ENCODE measurements at places on chromosomes 1 and 21. TPM values are rescaled to one million over a fixed set of nuclear protein-coding genes. Genes with fewer than 3 reads are reported as not detected.

Gene OR6K6
- total RNA-seq: not detected

DNA sequence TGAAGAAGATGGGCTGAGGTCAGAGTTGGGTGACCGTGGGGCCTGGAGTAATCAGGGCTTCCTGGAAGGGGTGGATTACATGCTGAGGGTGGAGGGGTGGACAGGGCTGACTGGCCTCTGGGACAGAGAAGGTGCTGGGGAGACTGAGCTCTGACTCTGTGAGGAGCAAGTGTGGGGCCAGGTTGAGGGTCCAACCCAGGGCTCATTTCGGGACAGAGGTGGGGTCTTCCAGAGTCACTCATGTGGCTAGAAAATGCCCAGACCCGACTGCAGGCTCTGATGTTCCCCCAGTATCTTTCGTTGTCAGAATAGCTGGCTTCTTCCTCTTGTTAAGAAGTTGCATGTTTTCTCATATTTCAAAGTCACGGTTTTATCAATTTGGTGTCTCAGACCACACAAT is 311.8 kb downstream of the PTPRU start:
- DNase-seq: peak; percentile 34

DNA sequence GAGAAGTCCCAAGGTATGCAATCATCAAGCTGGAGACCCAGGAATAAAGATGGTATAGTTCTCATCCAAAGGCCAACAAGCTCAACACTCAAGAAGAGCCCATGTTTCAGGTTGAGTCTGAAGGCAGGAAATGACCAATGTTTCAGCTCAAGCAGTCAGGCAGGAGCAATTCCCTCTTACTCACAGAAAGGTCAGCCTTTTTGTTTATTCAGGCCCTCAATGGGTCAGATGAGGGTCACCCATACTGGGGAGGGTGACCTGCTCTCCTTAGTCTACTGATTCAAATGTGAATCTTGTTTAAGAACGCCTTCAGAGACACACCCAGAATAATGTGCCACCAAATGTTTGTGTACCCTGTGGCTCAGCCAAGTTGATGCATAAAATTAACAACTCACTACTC is 262.4 kb downstream of the USP25 start:
- DNase-seq: no peak

Gene NENF
- 39.3 TPM for total RNA-seq

DNA sequence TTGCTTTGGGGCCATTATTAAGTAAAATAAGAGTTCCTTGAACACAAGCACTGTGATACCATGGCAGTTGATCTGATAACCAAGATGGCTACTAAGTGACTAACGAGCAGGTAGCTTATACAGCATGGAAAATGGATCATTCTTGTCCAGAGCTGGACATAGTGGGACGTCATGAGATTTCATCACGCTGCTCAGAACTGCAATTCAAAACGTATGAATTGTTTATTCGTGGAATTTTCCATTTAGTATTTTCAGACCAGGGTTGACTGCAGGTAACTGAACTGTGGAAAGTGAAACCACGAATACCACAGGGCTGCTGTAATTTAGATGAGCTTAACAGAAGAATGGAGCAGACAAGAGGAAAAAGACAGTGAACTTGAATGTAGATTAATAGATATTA is 38.9 kb downstream of the CCDC18 start:
- DNase-seq: no peak

Gene GJA8
- not detected for total RNA-seq

DNA sequence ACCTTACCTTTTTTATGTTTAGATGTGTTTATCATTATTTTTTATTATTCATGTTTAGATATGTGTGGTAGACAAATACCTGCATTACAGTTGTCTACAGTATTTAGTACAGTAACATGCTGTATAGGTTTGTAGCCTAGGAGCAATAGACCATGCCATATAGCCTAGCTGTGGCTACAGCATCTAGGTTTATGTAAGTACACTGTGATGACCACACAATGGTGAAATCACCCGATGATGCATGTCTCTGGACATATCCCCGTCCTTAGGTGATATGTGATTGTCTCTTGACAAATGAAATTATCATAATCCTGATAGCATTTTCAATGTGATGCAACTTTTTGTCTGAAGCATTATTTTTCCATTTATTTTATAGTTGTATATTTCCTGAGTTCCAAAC is 121.2 kb downstream of the DISP1 start:
- DNase-seq: no peak

Gene SYPL2
- total RNA-seq: 0.14 TPM

Gene GRHL3
- 19.1 TPM for total RNA-seq

DNA sequence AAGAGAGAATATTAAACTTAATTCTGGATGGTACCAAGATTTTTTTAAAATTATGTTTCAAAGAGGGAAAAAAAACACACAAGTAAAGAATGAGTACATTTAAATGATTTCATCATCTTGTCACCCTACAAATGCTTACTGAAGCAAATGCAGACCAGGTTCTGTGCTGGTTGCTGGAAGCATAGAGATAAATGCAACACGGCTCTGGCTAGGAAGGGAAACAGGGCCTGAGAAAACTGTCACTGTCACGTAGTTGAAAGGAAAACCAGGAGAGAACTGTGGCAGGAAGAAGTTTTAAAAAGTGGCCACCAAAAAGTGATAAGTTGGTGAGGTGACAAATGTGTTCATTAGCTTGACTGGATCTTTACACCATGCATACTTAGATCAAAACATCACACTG is 336.9 kb upstream of the NFIA start:
- no peak for DNase-seq

Gene NUDT17
- 5.3 TPM for total RNA-seq

Data from mesothelial cell of epicardium (in vitro differentiated cells).